ENCODE measurements at places on chromosomes 5 and 9.
A peak's percentile ranks its signal among the peaks of the same experiment; 100 is the strongest.

DNA sequence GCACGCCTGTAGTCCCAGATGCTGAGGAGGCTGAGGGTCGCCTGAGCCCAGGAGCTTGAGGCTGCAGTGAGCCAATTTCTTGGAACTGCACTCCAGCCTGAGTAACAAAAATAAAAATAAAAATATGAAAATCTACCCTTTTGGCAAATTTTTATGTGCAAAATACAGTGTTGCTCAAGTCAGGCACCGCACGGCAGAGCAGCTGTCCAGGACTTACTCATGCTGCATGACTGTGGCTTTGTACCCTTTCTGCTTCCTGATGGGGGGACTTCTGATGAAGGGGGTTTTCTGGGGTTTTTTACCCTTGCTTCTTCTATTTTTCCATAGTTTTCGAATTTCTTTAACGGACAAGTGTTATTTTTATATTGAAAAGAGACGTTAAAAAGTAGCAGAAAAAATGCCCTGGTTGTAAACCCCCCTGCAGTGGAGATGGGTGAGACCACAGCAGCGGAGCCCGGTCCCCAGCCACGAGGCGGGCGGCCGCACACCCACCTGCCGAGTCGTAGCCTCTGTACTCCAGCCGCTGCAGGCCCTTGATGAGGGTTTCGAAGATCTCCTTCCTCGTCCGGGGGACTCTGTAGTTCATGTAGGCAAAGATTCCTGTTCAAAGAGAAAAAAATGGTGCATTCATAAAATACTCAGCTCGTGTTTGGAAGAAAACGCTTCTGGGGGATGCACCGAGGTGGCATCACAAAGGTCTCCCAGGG lies 15.0 kb downstream of the GFPT2 start:
- no peak for DNase-seq

DNA sequence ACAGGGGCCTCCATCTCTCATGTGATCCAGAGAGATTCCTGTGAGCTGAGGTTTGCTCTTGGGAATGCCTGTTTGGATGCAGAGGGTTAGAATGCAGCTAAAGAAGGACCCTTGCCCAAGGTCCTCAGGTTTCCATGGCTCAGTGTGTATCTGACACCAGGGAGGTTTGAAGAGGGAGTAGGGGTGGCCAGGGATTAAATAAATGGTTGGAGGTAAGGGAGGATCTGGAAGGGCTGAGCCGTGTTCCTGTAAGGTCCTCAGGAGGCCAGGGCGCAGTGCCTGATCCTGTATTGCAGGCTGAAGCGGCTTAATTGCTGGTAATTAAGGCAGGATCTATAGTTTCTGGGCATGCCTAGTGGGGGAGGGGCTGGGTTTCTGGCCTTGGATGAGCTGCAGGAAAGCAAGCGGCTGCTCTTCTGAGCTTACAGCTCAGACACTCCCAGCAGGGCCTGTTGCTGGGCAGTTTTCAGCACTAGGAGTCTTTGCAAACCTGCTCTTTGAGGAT lies 41.5 kb upstream of the MAP1B start:
- DNase-seq = no peak

DNA sequence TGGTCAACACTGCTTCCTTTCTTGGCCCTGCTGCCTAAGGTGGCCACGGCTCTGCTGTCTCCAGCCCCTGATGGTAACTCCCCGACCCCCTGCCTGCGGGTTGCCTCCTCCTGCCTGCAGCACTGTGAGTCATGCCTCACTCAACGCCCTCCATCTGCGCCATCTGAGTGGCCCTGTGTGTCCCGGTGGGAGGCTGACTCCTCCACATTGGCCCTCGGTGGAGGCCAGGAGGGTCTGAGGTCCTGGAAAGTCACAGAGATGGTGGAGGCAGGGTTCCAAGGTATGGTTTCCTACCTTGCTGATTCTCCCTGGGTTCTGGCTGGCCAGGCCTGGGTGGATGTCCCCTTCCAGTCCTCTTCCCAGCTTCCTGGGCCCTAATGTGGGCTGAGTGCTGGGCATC lies 64.5 kb upstream of the ADAMTS2 start:
- no peak for DNase-seq

DNA sequence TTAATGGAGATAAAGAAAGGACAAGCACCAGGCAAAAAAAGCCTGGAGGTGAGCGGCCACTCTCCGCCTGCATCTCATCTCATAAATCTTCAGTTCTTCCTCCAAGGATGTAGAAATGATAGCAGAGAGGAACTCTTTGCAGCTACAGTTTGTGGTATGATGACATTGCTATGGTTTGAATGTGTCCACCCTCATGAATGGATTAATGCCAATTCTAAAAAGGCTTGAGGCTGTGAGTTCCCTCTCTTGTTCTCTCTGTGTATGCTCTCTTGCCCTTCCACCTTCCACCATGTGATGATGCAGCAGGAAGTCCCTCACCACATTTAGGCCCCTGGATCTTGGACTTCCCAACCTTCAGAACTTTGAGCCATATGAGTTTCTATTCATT lies 126.4 kb downstream of the SPOCK1 start:
- DNase-seq = no peak

DNA sequence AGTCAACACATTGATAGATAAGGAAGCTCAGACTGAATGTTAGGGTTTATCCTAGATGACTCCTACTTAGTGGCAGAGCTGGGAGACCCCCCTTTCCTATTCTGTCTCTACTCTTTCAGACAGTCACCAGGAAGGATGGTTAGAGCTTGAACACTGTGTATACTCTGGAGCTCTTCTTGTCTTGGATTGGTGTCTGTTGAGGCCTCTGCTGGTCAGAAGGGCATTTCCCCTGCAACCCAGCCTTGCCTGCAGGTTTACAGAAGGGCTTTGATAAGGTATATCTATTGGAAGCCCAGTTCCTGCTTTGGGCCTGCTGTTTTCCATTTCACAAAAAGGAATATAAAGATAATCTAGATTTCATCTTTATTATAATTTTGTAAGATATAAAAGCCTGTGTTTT lies 71.8 kb downstream of the KDM4C start:
- no peak for DNase-seq

DNA sequence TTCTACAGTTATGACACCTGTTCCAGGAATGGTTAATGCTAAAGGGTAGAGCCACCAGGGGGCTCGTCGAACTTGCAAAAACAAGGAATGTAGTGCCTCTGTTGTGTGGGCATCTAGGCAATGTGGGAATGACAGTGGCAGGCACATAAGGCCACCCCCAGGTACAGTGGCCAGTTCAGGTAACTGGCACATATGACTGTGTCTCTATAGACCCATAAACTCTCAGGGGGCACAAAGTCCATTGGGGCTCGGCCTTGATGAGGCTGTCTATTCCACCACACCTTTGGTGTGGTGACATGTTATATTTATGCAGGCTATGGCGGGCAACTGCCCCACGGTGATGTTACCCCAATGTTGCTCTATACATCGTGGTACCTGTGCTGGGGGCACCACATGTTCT lies 59.6 kb upstream of the FAM120A start:
- no peak for DNase-seq

GRCh38 chr5:154367101-154367500 lies 78.7 kb upstream of the SAP30L start:
- DNase-seq = no peak

DNA sequence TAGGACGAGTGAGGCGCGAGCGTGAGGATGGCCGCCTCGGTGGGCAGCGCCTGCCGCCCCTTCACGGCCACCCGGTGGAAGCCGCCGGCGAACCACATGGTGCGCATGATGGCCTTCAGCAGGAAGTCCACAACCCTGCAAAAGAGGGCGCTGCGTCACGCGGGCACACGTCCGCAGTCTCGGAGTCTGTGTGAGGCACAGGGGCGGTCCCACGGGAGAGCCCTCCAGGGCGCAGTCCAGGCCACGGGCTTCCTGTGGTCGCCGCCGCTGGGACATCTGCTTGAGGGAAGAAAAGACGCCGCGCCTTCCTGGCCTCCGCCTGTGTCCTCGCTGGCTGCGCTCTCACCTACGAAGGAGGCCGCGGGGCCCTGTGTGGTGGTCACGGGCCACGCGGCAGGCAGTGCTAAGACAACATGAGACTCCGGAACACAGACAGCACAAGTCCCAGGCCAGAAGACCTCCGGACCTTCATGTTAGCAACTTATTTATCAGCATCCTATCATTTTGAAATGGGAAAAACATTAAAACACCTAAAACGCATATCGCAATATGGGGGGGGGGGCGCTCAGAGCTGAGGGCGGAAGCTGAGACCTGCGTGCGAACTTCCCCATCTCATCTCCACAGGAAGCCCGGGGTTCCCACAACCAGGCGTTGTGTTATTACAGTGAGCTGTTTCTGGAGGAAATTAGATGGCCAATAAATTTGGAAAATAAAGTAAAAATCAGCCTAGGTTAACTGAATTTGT lies 28.8 kb downstream of the LPCAT1 start:
- peak; percentile 78 for DNase-seq

GRCh38 chr9:27365707-27366376 lies 68.9 kb upstream of the EQTN start:
- DNase-seq = no peak

DNA sequence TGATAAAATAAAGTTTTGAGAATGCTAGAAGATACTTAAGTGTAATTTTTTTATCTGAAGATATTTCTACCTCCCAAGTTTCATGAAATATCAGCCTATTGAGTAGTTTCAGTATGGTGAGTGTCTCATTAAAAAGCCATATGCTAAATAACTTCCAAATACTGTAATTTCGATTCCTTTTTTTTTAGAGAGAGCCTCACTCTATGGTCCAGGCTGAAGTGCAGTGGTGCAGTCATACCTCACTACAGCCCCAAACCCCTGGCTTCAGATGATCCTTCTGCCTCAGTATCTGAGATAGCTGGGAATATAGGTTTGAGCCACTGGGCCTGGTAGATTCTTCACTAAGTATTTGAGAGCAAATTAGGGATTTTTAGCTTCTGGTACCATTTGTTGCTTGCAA lies 24.5 kb downstream of the CDC42SE2 start:
- no peak for DNase-seq

DNA sequence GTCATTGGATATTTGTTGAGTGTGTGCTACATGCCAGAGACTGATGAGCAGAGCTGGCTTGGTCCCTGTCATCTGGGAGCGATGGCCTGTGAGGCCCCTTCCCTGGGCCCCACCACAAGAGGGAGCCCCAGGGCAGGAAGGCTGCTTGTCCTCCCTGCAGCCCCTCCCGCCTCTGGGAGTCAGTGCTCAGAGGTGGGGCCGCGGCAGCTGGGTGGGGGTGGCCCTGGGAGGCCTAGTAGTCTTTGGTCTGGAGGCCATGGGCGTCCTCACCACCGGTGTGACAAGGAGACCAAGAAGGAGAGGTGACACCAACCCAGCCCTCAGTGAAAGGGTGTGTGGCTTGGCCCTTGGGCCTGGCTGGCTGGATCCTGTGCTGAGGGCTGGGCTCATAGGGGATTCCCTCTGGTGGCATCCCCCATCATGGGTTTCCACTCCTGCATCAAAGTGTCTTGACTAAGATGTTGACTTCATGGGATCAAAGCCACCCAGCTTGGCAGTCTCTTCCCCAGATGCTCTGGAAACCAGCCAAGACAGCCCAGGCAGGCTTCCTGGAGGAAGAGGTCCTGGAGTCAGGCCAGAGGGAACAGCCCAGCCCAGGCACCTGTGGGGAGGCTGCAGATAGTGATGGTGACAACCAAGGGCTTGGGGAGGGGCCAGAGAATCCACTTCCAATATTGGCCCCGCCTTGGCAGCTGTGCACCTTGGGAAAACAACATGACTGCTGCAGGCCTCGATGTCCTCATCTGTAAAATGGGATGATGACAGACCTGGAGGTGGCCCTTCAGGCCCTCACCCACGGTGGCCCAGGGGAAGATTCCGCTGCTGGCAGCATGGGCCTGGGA lies 166.7 kb downstream of the GAPVD1 start:
- peak; percentile 37 for DNase-seq

DNA sequence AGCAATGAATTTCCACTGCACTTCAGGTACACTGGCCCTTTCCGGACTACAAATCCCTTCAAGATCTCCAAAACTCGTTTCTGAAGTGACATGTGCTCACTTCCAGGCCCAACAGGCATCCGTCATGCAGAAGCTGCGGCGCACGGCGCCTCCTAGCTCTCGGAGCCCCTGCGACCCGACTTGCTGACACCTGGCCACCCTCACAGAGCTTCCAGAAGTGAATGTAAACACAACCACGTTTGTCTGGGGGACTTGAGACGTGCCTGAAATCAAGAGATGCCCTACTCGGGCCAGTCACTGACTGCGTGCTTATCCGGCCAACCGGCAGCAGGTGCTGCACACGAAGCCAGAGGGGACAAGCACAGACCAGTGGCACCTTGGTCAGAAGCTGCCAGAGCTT lies 4.9 kb upstream of the LHX3 start:
- no peak for DNase-seq

GRCh38 chr5:41510176-41510831 lies at the start of gene PLCXD3:
PLCXD3 (minus strand) TSS chr5:41510601; CDS start chr5:41510526, 75 bp downstream.
- no peak for DNase-seq

GRCh38 chr9:33227008-33227398 lies 13.0 kb upstream of the SPINK4 start:
- no peak for DNase-seq

GRCh38 chr5:167720259-167720658 lies 571.2 kb upstream of the WWC1 start:
- DNase-seq = no peak

GRCh38 chr5:146394486-146394885 lies 52.6 kb upstream of the TCERG1 start:
- DNase-seq = no peak

- no peak for DNase-seq
Measured at GRCh38 chr9:115507148-115507547, 389.2 kb upstream of the TNC start.

DNA sequence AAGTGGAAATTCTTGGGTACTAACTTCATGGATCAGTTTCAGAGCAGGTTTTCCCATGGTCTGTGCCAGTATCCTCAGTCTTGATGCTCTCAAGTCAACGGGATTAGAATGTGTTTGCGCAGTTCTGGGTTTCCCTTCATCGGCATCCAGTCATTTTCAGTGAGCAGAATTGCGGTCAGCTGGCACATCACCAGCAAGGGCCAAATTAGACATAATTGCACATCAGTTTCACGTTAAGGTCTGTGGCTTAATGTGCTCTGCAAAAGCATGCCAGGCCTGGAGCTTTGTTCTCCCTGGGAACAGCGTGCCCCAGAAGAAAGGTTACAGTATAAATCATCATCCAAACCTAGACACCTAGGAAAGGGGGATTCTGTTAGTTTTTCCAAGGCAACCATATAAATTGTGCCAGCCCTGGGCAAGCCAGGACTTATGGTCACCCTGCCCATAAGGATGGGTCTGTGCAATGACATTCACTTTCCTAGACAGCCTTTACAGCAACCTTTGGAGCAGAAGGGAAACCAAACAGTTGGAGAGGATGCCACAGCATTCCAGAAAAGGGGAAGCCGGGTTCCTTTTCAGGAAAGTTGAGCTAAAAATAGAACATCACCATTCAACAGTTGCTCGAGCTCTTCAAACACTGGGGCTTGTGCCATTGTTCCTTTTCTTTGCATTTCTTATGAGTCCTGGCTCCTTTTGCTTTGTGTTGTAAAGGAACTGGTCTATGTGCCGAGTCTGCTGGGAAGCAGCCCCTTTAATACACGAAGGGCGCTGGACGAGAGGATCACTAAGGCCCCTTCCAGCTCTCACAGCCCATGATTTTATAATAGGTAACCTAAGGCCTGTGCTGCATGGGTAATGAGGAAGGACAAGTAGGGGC lies 23.1 kb downstream of the IQGAP2 start:
- DNase-seq = no peak

DNA sequence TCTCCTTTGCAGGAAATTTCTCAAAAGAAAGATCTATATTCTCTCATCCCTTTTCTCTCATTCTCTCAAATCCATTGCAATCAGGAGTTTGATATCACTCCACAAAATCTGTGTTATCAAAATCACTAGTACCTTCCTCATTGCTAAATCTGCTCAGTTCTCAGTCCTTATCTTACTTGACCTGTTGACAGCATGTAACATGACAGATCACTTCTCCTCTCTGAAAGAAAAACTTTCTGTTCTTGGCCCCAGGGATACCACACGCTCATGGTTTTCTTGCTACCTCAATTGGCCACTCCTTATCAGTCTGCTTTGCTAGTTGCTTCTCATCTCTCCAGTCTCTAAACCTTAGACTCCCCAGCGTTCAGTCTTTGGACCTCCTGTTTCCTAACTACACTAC lies 22.1 kb downstream of the SRP19 start:
- no peak for DNase-seq
